ENCODE measurements at places on chromosomes 7 and 10.

DNA sequence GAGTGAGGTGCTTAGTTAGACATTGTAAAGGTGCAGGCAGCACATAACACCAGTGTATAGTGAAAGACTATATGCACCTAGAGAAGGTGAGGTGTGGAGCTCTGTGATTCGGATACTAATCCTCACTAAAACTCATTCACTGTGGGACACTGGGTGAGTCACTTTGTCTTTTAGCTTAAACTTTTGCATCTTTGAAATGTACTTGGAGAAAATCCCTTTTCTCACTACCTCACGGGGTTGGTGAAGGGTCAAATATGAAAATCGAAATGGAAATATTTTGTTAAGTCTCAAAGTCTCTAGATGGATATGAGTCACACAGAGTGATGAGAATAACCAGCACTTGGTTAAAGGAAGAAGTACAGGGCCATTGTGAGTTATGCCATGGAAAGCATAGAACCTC is 38.0 kb downstream of the MDFIC start:
- no peak for DNase-seq

- DNase-seq = no peak
Observed at GRCh38 chr10:89241026-89241425, 10.5 kb downstream of the LIPA start.

GRCh38 chr10:62710182-62710581 is 94.3 kb upstream of the ADO start:
- DNase-seq = no peak

GRCh38 chr7:9192969-9193368 is 759.6 kb downstream of the NXPH1 start:
- DNase-seq = no peak

DNA sequence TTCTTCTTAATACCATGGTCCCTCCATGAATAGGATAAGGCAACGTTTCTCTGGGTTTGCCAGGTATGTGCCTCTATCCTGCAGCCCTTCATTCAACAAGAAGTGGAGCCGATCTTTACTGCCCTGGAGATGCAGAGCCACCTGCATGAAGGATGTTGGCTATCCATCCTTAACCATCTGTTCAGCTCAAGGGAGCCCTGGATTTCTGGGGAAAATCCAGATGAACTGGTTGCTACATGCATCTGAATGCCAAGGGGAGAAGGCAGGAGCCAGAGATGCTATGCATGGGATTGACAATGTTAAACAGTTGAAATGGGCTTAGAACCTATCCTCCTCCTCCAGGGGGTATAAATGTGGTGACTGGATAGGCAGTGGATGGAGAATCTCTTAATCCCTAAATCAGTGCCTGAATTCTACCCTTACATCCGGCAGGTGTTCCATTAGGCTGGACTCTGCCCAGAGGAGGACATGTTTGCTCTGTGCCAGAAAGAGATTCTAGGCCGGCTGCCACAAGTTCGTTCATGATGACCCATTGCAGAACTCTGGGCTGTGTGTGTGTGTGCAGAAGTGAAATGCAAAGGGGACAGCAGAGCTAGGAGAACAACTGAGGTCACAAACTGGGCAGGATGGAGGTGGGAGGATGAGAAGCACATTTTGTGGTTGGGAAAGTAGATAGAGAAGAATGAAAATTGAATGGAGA is 15.6 kb downstream of the CPED1 start:
- no peak for DNase-seq

DNA sequence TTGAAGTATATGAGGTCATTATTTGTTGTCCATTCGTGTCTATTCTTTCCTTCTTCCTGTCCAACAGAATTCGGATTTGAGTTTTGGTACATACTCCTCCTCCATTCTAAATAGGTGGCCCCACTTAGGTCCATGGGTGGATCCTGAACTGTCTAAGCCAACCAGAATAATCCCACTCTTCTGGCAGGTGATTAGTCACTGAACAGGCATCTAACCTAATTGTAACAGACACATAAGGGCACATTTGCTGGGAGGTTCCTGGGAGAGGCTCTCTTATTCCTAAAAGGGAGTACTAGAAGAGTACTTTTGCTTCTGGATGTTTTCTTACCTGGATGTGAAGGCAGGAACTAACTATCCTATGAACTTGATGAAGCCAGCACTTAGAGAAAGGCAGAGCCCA is 16.8 kb downstream of the LRRC72 start:
- DNase-seq = no peak

GRCh38 chr7:2004841-2005725 is 227.7 kb downstream of the MAD1L1 start:
- DNase-seq = no peak

GRCh38 chr7:21443149-21443841 is 15.4 kb downstream of the SP4 start:
- DNase-seq = no peak

- DNase-seq = no peak
Observed at GRCh38 chr7:94352887-94353286, 41.8 kb upstream of the COL1A2 start.

- no peak for DNase-seq
Observed at GRCh38 chr7:6508950-6509349, 42.3 kb downstream of the GRID2IP start.

DNA sequence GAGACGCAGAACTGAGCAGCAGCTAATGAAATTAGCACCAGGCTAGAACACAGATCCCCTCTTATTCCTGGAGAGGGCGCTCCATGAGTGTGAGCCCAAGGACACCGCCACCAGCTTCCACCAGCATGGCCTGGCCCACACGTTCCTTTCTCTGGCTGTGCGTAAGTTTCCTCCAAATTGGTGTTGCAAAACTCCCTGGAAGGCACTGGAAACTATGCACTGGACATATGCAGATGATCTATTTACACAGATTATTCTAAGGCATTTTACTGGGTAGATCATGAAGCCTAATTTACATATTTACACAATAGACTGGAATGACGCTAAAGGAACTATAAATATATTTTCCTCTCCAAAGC is 455.6 kb upstream of the FOXK1 start:
- DNase-seq = no peak

- DNase-seq = no peak
Observed at GRCh38 chr10:121524157-121524817, 74.0 kb downstream of the FGFR2 start.

DNA sequence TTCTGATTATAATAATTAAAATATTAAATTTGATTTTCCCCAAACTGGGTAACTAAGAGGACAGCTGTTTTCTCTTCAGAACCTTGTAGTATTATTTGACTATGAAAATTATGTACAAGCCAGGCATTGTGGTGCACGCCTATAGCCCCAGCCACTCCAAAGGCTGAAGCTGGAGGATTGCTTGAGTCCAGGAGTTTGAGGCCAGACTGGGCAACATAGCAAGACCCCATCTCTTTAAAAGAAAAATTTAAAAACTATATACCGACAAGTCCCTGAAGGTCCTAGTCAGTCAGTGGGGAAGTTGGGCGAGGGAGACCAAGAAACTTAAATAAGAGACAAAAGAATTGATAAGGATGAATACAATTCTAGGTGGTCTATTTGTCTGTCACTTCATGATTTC is 27.1 kb upstream of the UBE2D1 start:
- no peak for DNase-seq

GRCh38 chr10:90977162-90977854 is 56.4 kb upstream of the ANKRD1 start:
- DNase-seq = no peak

DNA sequence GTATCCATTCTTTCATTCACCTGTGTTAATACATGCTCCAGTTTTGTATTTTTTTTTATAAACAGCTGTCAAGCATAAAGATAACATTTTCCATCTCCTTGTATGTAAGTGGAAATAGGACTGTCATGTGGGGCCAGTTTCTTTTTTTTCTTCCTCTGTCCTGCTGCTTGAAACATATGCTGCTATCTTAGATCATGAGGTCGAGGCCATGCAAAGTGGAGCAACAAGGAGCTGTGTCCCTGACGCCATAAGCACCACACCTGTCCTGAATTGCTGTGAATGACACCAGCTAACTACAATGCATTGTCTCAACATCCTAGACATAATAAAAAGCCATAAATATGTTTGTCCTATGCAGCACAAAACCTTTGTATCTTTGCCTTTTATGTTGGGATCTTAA is 37.7 kb upstream of the SLC26A4 start:
- DNase-seq = no peak

GRCh38 chr10:34677591-34677990 is 137.5 kb downstream of the PARD3 start:
- no peak for DNase-seq

GRCh38 chr10:305034-305433 is 169.8 kb downstream of the ZMYND11 start:
- DNase-seq = no peak

DNA sequence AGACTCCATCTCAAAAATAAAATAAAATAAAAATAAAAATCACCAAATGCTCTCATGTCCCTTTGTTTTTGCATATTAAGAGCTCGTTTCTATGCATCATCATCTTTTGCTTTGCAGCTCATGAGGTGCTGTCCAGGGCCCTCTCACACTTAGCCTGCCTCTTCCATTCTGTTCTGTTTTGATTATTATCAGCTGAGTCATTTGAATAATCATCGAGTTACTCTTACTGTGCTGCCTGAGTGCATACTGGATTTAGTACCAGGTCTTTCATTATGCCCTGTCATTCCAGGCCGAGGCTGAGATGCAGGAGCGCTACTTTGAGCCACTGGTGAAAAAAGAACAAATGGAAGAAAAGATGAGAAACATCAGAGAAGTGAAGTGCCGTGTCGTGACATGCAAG is 33.0 kb downstream of the UCMA start:
- DNase-seq = no peak

DNA sequence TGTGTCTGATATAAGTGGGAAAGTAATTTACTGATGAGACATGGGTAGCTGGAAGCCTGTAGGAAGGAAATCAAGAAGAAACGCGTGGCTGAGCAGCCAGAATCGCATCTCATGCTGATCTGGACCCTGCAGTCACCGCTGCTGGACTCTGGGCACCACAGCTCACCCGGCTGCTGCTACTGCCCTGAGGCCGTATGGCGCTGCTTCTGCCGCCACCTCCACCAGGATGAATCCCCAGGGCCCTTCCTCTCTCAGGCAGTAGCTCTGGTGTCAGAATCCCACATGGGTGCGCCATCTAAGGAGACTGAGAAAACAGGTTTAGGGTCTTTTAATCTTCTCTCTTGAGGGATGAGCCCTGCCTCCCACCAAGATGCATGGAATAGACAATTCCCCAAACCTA is 70.3 kb upstream of the AGK start:
- DNase-seq = no peak

DNA sequence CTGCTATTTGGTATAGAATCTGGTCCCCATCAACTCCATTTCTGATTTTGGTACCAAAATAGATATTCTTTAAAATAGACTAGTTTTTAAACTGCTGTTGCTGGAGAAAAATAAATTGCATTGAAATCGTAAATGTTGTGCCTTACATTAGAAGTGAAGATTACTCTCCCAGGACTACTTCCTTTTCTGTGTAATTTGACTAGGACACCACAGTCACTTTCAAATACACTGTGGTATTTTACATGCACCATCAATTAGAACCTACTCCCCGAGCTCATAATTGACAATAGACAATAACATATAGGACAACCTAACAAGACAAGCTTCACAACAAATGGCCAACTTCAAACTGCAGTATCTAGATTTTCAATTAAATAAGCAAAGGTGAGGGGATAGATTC is 211.5 kb downstream of the DGKB start:
- DNase-seq = no peak

DNA sequence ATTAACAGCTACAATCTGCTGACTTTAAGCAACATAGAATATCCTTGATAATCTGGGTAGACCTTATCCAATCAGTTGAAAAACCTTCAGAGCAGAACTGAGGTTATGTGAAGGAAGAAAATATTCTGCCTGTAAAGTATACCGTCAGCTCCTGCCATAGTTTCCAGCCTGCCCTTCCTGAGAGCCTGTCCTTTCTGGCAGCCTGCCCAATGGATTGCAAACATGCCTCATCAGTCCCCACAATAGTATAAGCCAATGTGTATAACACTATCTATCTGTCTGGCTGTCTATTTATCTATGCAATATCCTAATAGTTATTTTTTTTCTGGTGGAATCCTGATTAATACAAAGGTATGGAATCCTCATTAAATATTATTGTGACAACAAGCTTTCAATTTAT is 489.2 kb upstream of the KCND2 start:
- DNase-seq = no peak

DNA sequence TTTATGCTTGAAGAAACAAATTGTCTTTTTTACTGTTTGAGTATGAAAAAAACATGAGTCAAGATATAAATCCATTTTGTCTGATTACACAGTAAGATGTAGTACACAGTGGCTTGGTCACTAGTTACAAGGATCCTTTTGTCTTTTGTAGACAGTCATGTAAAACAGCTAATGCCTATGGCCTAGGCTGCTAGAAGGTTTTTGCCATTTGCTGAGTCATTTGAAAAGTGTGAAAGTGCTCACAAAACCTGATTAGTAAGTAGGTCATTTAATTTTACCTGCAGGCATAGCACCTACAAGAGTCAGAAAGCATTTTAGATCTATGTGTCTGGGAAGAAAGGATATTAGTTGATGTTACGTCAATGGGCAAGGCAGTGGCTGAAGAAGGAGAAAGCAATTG is 819.4 kb downstream of the MAGI2 start:
- DNase-seq = no peak

DNA sequence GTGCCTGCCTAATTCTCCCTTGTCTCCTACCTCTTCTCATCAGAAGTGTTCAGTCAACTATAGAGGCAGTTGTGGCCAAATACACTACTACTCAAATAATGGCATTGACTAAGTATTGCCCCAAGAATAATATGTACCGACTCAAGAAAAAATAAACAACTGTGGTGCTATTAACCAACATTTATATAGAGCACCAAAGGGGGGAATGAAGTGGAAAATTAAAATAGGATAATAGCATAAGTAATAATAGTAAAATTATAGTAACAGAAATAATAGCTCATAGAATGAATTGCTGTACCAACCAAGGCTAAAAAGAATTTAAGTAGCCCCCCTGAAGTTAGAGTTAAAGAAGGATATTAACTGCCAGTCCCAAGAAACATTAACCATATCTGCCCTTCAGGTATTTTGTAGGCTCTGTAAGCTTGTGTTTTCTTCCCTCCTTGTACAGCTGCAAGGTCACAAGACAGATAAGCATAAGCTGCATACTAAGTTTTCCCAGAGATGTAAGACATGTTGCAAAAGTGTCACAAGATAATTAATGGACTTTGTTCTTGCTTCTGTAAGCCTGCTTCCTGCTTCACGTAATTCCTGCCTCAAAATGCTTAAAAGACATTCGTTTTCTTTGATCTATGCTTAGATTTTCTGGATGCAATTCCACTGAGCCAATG is 10.9 kb upstream of the CYREN start:
- DNase-seq = no peak

DNA sequence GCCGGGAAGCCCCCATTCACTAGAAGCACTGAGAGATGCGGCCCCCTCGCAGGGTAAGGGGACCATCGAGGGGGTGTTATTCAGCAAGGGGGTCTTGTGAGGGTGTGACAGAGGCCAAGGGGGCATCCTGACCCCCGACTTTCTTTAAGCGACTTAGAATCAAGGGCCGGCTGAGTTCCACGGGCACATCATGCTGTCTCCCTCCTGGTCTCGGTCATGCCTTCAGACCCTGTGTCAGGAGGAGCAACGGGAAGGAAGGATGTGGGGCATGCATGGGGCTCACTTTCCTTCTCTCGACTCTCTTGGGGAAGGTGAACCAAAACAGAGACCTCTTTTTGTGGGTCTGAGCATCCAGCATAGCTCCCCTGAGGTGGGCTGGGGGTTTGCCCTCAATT is 2.5 kb downstream of the ACSL5 start:
- no peak for DNase-seq
